A549 treated with dexamethasone at 1 μM for 4 hours (cell line): ENCODE measurements at places on chromosomes 1 and 21. TPM values are rescaled to one million over a fixed set of nuclear protein-coding genes. Genes with fewer than 3 reads are reported as not detected.

CFHR3 gene
- 0.06 to 0.21 TPM (median 0.12 TPM) in 4 of 5 replicates, not detected in the other for total RNA-seq

ILDR2 gene
- total RNA-seq: 0.05 to 0.13 TPM (median 0.11 TPM) in 3 of 5 replicates, not detected in the others

GSTM4 gene
- total RNA-seq: 8.3 to 10.3 TPM (median 9.3 TPM) in 5 replicates

RAB7B gene
- total RNA-seq: 0.56 to 1.7 TPM (median 0.95 TPM) in 5 replicates

MTMR11 gene
- total RNA-seq: 4.5 to 7.9 TPM (median 5.9 TPM) in 5 replicates

RBM15 gene
- 6.7 to 12.1 TPM (median 10.6 TPM) in 5 replicates for total RNA-seq

TNNT2 gene
- total RNA-seq: 0.22 to 0.67 TPM (median 0.26 TPM) in 5 replicates

CR1L gene
- 0.18 TPM in 1 of 5 replicates, not detected in the others for total RNA-seq

KIF2C gene
- total RNA-seq: 31.9 to 38.9 TPM (median 36.7 TPM) in 5 replicates

MROH7 gene
- total RNA-seq: not detected in 5 replicates

DNALI1 gene
- 0.02 to 0.27 TPM (median 0.05 TPM) in 3 of 5 replicates, not detected in the others for total RNA-seq

CD5L gene
- not detected in 5 replicates for total RNA-seq

LIN28A gene
- not detected in 5 replicates for total RNA-seq

TAS1R3 gene
- total RNA-seq: 0.12 to 0.21 TPM (median 0.17 TPM) in 5 replicates
